ENCODE measurements at places on chromosomes 16 and 17.

- no peak for DNase-seq
These were observed 122.3 kb downstream of the ENGASE start for GRCh38 chr17:79196913-79197312.

DNA sequence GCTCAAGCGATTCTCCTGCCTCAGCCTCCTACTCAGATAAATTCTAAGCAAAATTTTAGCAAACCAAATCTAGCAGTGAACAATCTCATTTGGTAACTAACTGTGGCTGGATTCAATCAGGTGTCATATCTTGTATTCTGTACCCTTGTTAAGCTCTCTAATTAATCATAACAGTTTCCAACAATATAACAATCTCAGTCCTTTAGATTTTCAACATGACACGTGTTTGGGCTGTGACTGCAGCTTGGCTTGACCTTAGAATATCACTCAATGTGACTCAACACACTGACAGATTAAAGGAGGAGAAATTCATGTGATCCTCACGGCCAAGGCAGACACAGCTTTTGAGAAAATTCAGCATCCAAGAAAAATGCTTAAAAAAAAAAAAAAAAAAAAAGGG is 133.6 kb downstream of the BANP start:
- DNase-seq = no peak

DNA sequence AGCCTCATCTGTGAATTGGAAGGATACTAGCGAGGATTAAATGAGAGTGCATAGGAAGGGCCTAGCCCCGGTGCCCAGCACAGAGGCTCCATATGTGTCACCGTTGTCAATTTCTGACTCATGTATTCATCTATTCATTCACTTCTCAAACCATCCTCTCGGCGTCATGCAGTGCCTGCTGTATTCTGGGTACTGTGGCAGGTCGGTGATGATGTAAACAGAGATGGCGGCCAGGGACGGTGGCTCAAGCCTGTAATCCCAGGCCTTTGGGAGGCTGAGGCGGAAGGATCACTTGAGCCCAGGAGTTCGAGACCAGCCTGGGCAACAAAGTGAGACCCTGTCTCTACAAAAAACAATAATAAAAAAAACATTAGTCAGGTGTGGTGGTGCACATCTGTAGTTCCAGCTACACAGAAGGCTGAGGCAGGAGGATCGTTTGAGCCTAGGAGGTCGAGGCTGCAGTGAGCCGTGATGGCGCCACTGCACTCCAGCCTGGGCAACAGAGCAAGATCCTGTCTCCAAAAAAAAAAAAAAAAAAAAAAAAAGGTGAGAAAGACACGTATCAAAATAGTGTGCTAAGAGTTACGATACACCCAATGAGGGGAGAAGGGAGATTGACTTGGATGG is 4.3 kb upstream of the PPP1R1B start:
- no peak for DNase-seq

GRCh38 chr17:18961634-18962493 is 9.9 kb downstream of the SLC5A10 start:
- DNase-seq = no peak

- DNase-seq = peak; percentile 88
These were observed 3.5 kb upstream of the TSPOAP1 start for GRCh38 chr17:58331815-58332777.

All from CD14-positive monocyte (primary cell).